ENCODE measurements at places on chromosomes 4 and X. TPM values are rescaled to one million over a fixed set of nuclear protein-coding genes. Genes with fewer than 3 reads are reported as not detected.

HOPX gene
- total RNA-seq = not detected

ANK2 gene
- total RNA-seq = 55.6 TPM

KLB gene
- not detected for total RNA-seq

TEX13D gene
- 1.9 TPM for total RNA-seq

NEK1 gene
- total RNA-seq = 14.7 TPM

Measured in neural crest cell (in vitro differentiated cells).